ENCODE measurements at places on chromosomes 1 and 21.

DNA sequence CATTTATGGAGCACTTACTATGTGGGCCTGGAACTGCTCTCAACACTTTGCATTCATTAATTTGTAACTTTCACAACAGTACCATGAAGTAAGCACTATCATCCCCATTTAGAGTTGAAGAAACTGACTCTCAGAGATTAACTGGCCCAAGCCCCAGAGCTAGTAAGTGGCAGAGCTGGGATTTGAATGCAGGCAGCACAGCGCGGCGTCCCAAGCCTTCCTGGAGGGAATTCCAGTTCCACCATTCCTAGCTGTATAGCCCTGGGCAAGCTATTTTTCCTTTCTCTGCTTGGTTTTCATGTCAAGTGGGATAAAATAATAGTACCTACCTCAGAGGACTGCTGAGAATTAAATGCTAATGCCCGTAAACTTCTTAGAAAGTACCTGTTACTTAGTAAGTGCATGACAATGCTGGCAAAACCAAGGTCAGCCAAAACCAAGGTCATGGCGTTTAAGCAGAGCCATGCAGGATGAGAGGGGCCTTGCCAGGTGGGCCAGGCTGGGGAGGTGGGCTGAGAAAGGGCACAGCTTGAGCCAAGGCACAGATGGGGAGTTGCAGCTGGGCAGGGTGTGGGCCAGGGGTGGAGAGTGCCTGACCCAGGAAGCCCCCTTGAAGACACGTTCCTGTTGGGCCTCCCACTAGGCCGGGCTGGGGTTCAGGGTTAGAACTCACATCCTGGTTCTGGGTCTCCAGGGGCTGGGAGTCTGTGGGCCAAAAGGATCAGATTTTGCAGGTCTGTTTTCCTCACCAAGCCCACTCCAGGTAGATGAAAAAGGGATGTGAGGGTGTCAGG is 4.6 kb upstream of the KNCN start:
- DNase-seq, result no peak

DNA sequence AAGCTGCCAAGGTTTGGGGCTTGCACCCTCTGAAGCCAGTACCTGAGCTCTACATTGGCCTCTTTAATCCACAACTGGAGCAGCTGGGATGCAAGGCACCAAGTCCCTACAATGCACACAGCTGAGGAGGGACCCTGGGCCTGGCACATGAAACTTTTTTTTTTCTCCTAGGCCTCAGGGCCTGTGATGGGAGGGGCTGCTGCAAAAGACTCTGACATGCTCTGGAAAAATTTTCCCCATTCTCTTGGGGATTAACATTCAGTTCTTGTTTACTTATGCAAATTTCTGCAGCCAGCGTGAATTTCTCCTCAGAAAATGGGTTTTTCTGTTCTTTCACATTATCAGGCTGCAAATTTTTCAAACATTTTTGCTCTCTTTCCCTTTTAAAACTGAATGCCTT is 1072.2 kb downstream of the BRINP3 start:
- no peak for DNase-seq

DNA sequence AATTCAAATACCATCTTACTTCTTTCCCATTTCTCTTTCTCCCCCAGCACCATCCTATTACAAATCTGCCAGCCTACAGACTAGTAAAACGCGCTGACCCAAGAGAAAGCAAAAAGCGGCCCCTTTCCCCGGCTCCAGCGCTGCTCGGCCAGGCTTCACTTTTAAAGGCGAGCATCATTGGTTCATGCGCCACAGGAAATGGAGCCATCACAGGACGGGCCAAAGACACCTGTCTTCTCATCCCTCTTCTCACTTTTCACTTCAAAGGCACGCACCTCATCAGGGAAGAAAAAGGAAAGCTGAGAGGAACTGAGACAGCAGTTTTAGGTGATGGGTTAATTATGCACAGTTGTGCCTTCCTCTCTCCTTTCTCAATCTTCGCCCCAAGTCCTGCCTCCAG is 664.2 kb upstream of the USP24 start:
- DNase-seq, result no peak

DNA sequence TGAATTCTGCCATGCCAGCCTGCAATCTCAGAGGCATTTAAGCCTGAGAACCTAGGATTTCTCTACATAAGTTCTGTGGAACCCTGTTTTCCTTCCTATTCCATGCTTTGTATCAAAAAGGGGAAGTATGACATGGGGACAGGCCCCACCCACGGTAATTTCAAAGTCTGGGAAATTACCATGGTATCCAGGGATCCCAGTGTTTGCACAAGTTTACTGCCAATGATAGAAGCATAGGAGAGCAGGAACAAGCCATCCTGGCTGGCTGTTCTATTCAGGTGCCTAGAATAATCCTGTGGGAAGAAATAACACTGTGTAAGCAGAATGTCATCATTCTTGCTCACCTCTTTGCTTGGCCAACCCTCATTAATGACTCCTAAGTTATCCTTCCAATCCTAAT is 53.8 kb upstream of the ATP1B1 start:
- DNase-seq, result no peak

- no peak for DNase-seq
Observed at GRCh38 chr1:217425422-217425821, 205.5 kb downstream of the GPATCH2 start.

GRCh38 chr1:201282931-201283829 is at the start of gene PKP1:
Gene PKP1 (plus strand): TSS chr1:201283506. CDS start chr1:201283703, 197 bp downstream.
- DNase-seq, result peak; percentile 37

- DNase-seq, result peak; percentile 49
Observed at GRCh38 chr1:44318097-44319088, 36.7 kb downstream of the ERI3 start.

DNA sequence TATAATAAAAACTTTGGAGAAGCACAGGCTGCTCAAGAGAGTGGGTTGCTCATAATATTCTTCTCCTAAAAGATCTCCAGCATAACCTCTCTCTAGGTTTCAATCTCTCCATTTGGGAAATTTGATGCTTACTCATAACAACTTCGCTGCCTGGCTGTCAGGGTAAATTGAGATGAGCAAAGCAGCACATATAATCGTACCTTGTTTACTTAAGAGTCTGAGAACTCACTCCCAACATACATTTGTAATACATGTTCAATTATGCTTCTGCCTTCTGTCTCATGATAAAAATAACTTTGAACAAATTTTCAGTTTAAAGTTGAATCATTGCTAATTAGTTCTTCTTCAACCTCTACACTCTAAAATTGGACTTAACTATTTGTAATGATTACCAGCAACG is 68.9 kb downstream of the DUSP10 start:
- no peak for DNase-seq

DNA sequence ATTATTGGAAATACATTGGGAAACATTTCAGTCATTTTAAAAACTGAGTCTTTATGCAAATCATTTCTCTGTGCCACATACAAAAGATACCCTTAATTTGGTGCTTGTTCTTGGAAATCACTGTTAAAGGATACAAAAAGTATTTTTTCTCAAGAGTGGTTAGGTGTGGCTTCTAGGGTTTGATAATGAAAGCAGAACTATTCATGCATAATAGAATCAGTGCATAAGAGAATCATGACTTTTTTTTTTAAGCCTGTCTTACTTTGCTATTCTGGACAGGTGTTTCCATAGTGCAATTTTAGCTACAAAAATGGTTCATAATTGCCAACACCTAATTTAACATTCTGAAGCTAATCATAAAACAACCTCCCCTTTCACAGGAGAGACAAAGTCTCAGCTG is 233.0 kb upstream of the NRIP1 start:
- no peak for DNase-seq

DNA sequence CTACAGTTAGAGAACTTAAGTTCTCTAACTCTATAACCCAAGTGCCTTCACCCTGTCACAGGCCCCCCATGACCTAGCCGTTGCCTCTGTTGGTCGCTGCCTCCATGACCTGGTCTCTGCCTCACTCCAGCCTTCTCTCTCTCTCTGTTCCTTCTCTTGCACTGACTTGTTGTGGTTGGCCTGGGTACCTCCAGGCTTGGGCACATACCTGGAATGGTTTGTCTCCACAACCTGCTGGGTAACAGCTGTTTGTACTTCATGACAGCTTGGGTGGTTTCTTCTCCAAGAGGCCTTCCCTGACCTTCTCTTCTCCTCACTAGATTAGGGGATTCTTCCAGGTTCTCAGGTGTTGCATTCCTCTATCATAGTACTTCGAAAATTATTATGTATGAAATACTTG is 371.6 kb upstream of the USP24 start:
- DNase-seq, result no peak

- DNase-seq, result no peak
Observed at GRCh38 chr21:40215941-40216340, 348.7 kb downstream of the PCP4 start.

DNA sequence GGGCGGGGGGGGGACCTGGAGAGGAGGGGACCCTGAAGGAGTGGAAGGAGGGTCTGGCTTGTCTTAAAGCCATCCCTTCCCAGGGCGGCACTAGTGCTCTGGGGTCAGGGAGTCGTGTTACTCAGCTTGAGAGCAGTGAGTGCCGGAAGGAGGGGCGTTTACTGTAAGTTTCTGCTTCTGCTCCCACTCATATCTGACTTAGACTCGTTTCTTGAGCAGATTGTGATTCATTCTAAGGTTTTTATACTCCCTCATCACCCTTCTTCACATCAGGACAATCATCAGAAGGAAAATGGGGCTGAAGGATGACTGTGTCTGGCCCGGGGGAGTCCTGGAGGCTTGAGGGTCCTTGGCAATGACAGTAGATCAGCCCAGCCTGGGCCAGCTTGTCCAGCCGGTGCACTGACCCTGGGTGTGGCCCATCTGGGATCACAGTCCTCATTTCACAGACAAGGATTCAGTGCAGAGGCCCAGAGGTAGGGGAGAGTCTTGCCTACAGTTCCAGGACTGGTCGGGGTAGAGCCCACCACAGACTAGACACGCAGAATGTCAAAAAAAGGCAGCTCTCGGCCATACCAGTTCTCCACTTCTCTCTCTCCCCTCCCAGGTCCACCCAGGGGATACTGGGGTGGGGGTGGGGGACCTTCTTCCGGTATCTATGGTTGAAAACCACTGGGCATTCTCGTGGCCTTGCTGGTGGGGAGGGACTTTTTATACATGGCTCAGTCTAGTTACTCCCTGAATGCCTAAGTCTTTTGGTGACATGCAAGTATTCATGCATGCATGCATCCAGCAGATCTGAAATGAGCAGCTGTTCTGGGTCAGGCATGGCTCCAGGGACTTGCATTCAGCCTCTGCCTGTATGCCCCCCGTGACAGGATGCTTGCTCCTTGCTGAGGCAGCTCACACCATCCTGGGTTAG is 5.1 kb downstream of the TNFRSF8 start:
- DNase-seq, result no peak

DNA sequence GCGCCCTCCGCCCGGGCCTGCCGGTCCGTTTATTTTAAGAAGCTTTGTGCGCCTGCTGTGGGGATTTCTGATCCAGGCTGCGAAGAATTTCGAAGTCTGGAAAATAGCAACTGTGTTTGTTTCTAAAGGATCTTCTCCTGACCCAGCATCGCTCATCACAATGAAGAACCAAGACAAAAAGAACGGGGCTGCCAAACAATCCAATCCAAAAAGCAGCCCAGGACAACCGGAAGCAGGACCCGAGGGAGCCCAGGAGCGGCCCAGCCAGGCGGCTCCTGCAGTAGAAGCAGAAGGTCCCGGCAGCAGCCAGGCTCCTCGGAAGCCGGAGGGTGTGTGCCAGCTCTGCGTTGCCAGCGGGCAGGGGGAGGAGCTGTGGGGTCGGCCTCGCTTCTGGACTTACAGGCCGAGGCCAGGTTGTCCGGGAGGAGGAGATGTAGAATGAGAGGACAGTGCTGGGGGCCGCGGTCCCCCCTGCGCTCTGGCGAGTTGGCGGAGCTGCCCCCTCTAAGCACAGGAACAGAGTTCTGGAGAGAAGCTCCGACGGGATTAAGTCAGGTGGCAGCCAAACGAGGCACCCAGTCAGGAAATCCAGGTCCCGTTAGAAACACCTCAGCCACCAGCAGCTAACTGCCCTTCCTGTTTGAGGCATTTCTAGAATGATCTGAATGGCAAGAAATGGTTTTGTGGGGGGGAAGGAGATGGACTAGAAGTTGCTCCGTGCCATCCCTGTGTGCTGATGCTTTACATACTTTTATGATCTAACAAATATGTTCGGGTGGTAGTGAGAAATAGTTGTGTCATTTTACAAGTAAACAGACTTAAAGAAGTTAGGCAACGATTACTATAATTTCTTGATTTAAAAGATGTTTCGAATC is 948 bp downstream of the TXLNA start:
- DNase-seq, result peak; percentile 56

DNA sequence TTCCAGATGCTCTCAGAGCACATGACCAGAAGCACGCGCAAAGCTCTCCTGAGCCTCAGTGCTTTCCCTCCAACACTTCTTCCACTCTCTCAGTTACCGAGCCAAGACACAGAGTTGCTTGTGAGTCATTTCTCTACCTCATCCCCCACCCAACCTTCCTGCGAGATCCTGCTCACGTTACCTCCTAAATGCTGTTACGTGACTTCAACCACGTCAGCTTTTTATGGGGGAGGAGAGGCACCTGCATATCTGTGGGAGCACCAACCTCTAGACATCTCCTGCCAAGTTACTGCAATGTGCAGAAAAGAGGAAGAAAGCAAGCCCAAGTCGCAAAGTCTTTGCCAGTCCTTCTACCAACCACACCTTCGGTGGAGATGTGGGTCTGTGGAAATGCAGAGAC is 27.2 kb upstream of the ERG start:
- no peak for DNase-seq

GRCh38 chr1:61978796-61979195 is 215.9 kb upstream of the L1TD1 start:
- no peak for DNase-seq

GRCh38 chr1:42736152-42736551 is 3.9 kb downstream of the CLDN19 start:
- DNase-seq, result peak; percentile 26

GRCh38 chr1:244881552-244882280 is 17.4 kb upstream of the HNRNPU start:
- no peak for DNase-seq

GRCh38 chr21:41247561-41248545 is 68.7 kb upstream of the FAM3B start:
- no peak for DNase-seq

DNA sequence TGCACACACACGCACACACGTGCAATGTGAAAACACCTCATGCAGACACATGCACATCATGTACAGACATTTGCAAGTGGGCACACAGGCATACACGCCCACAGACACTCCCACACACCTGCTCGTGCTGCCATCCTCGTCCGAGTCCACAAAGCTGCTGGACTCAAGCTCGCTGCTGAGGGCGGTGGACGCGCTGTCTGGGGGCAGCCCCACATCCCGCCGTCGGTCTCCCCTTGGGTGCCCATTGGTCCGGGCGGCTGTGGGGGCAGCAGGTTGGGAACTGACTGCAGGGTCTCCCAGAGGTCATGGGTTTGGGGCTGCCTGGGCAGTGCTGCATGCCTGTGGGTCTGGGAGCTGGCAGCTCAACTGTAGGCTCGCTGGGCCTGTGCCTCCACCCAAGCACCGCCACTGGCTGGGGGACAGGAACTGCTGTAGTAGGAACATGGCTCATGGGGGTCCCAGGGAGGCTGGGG is 7.6 kb downstream of the DVL1 start:
- DNase-seq, result no peak

DNA sequence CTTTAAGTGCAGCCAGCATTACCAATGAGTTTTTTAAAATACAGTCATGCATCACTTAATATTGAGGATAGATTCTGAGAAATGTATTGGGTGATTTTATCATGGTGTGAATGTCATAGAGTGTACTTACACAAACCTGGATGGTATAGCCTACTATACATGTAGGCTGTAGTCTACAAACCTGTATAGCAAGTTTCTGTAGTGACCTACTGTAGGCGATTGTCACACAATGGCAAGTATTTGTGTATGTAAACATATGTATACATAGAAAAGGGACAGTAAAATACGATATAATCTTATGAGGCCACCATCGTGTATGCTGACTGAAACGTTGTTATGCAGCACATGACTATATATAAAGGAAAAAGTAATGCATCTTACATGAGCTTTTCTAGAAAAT is 48.2 kb downstream of the RPE65 start:
- DNase-seq, result no peak

All from ACHN (cell line).